ENCODE measurements at places on chromosomes 7 and 10. TPM values are rescaled to one million over a fixed set of nuclear protein-coding genes. Genes with fewer than 3 reads are reported as not detected.
A peak's percentile ranks its signal among the peaks of the same experiment; 100 is the strongest.

DNA sequence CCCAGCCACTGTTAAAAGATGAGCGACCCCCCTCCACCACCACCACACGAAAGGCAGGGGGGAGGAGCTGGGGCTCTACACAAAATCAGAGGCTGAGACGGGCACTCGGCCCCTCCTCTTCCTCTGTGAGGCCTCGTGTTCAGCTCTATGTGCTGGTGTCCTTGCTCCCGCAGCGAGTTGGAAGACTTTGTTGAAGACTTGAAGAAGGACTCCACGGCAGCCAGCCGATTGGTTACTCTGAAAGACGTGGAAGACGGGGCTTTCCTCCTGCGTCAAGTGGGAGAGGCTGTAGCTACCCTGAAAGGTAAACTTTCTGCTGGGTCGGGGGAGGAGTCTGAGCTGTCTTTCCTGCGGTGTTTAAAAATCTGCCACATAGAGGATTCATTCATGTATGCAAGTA is 203.7 kb downstream of the ARHGAP21 start:
- H3K36me3 ChIP-seq: peaks cover 13% of the 10 kb centered on the region
- peak; percentile 5 for DNase-seq
- H3K27me3 ChIP-seq: no peaks in the 10 kb centered on the region
- no peaks in the 10 kb centered on the region for H3K4me1 ChIP-seq
- no peak overlapping the region for H3K27ac ChIP-seq

GRCh38 chr10:90842725-90843124 is 15.1 kb downstream of the HTR7 start:
- DNase-seq: no peak
- H3K36me3 ChIP-seq: no peaks in the 10 kb centered on the region
- no peaks in the 10 kb centered on the region for H3K4me1 ChIP-seq
- no peak overlapping the region for H3K4me3 ChIP-seq
- no peak overlapping the region for H3K27ac ChIP-seq
- peaks cover 2% of the 10 kb centered on the region for H3K27me3 ChIP-seq

DNA sequence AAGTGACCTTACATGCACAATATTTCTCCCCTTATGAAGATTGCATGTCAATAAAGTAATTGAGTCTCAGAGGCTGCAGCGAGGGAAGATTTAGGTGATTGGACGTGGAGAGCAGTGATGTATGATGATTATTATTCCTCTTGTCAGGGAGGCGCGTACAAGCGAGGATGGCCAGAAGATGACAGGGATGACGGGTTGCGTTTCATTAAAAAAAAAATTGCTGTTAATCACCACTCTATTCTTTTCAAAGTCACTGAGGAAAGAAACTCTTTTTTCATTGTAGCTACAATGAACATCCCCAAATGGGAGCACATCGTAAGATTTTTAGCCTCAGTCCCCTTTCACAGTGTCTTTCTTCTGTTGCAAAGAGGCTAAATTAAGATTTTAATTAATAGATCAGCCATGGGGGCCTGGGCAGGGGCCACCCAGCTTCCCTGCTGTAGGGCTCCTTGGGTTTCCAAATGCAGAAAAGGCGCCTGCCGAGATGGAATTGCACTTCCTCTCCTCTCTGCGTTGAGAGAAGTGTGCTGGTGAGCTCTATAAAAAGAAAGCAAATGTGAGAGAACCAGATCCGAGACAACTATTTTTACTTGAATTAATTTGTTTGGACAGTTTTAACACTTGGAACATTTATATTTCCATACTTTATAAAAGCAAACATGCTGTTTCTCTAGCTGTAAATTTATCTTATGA is 998.1 kb downstream of the LRMDA start:
- H3K27ac ChIP-seq: no peak overlapping the region
- H3K4me3 ChIP-seq: no peak overlapping the region
- H3K27me3 ChIP-seq: no peaks in the 10 kb centered on the region

Gene H2BK1
- not detected for total RNA-seq

GRCh38 chr10:33715303-33715975 is 381.0 kb upstream of the NRP1 start:
- no peak overlapping the region for H3K4me3 ChIP-seq
- no peak overlapping the region for H3K27ac ChIP-seq
- no peaks in the 10 kb centered on the region for H3K36me3 ChIP-seq
- H3K27me3 ChIP-seq: peaks cover 8% of the 10 kb centered on the region
- no peaks in the 10 kb centered on the region for H3K4me1 ChIP-seq

- peak; percentile 18 for DNase-seq
- no peaks in the 10 kb centered on the region for H3K36me3 ChIP-seq
- no peaks in the 10 kb centered on the region for H3K4me1 ChIP-seq
- no peak overlapping the region for H3K27ac ChIP-seq
Observed at GRCh38 chr7:24290004-24290641, 6.1 kb downstream of the NPY start.

- H3K4me3 ChIP-seq: no peak overlapping the region
- no peak overlapping the region for H3K27ac ChIP-seq
- DNase-seq: no peak
- no peaks in the 10 kb centered on the region for H3K27me3 ChIP-seq
- H3K4me1 ChIP-seq: no peaks in the 10 kb centered on the region
Observed at GRCh38 chr7:71283802-71284201, 151.9 kb downstream of the GALNT17 start.

Gene CH25H
- total RNA-seq: not detected

Gene OPN4
- total RNA-seq: not detected

Gene AMZ1
- total RNA-seq: 0.54 TPM

GRCh38 chr10:5645944-5646617 is 20.3 kb downstream of the ASB13 start:
- H3K27me3 ChIP-seq: no peaks in the 10 kb centered on the region
- no peak overlapping the region for H3K27ac ChIP-seq
- no peak for DNase-seq
- H3K4me3 ChIP-seq: no peak overlapping the region
- H3K36me3 ChIP-seq: peaks cover 25% of the 10 kb centered on the region

DNA sequence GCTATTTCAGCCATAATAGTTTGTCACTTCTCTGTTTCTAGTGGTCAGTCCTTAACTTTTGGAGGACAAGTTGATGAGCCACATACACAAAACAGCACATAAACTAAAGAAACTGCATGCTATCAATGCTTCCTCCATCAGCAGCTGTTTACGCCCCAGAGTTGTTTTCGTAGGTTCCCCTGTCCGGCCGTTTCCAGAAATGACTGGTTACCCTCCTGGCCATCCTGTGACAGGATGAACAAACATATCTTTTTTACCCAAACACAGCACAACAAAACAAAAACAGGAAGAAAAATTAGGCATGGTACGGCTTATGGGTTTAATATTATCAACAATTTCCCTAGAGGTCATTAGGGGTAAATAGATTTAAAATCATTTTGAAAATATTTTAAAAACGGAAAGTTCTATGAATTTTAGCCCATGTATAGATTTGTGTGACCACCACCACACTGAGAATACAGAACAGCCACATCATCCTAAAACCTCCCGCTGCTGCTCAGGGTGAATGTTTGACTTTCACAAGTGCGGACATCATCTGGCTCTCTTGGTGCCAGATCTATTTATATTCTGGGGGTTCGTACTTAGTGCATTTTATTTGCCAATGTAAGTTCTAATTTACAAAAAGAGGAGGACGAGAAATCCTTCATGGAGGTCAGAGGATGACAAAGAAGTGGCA is 74.8 kb downstream of the HIPK2 start:
- DNase-seq: no peak
- no peak overlapping the region for H3K4me3 ChIP-seq
- H3K27ac ChIP-seq: no peak overlapping the region
- no peaks in the 10 kb centered on the region for H3K27me3 ChIP-seq
- H3K4me1 ChIP-seq: peaks cover 24% of the 10 kb centered on the region

Gene NRCAM
- total RNA-seq: 0.83 TPM

DNA sequence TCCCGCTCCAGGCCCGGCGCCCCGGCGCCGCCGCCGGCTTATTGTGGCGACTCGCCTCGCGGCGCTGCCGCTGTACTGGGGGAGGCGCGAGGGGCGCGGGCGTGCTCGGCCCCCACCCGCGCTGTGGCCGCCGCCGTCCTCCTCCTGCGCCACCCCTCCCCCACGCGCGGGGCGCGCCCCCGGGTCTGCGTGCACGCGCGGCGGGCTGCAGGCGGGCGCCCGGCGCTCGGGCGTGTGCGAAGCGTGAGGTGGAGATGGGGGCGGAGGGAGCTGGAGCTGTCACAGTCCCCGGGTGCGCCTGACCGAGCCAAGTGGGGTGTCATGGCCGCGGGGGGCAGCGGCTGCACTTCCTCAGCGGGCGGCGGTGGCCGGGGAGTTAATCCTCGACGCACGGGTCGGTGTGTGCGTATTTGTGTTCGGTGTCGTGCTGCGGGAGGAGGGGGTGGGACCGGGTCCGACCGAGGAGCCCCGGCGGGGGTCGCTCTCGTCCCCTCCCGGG is 672 bp downstream of the LCOR start:
- no peaks in the 10 kb centered on the region for H3K36me3 ChIP-seq
- H3K27me3 ChIP-seq: no peaks in the 10 kb centered on the region
- H3K4me3 ChIP-seq: peak overlapping the region; percentile 97
- H3K4me1 ChIP-seq: peaks cover 6% of the 10 kb centered on the region
- peak; percentile 67 for DNase-seq
- H3K27ac ChIP-seq: peak overlapping the region; percentile 89

DNA sequence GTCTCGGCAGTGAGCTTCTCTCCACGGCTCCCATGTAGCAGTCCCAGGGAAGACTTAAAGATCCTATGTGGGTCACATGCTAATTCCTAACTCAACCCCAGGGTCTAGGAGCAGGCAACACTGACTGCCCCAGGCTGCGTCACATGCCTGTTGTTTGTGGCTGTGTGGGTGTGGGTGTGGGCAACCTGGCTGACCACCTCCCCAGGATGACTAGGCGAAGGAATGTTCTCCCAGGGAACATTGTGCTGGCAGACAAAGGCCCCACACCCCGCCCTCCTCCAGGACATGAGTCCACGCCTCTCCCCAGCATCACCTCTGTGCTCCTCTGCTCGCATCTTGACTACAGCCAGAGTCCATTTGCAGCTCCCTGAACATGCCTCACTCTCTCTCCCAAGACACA is 30.3 kb downstream of the SLC29A3 start:
- H3K36me3 ChIP-seq: no peaks in the 10 kb centered on the region
- no peak overlapping the region for H3K27ac ChIP-seq
- peaks cover 19% of the 10 kb centered on the region for H3K27me3 ChIP-seq
- DNase-seq: no peak
- no peak overlapping the region for H3K4me3 ChIP-seq

DNA sequence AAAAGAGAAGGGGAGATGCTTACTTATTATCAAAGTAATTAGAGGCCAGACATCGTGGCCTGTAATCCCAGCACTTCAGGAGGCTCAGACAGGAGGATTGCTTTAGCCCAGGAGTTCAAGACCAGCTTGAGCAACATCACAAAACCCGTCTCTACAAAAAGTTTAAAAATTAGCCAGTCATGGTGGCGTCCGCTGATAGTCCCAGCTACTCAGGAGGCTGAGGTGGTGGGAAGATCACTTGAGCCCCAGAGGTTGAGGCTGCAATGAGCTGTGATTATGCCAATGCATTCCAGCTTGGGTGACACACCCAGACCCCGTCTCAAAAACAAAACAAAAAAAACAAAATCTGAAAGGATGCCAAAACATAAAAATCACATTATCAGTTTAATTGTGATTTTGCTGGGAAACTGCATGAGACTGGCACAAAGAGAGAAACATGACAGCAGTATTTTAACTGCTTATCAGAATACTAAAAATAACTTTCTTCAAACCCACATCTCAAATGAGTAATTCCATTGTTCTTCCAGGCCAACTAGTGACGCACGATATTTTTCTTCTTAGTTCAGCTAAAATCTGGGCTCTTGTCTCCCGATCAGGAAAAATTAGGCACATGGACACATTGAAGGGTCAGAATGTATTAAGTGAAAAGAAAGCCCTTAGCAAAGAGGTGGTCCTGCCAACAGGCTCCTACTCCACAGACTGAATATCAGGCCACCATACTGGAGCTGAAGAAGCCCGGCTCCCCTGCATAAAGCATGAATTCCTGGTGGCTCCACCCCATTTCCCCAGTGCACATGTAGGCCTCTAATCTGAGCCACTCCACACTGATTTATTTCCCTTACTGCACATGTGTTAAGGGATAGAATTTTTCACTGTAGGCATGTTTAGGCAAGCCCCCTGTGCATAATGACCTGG is 9.6 kb upstream of the CCM2 start:
- peak overlapping the region; percentile 74 for H3K27ac ChIP-seq
- peak; percentile 77 for DNase-seq
- H3K36me3 ChIP-seq: peaks cover 1% of the 10 kb centered on the region

DNA sequence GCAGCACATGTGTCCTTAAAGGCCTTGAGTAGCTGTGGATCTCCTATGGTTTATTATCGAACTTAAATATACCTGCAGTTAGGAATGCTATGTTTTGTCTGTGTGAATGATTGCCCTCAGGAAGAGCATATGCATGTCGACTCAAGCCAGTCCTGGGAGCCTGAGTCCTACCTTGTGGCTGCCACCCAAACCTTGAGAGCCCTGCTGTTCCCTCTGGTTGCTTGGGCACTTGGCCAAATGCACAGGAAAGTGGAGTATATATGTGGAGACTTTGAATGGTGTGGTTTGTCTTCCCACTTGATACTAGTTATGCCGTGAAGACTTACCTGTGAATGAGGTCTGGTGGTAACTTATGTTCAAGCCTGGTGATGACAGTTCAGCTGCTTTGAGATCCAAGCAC is 409.8 kb downstream of the LRMDA start:
- no peaks in the 10 kb centered on the region for H3K4me1 ChIP-seq
- DNase-seq: no peak
- H3K27ac ChIP-seq: no peak overlapping the region
- H3K27me3 ChIP-seq: no peaks in the 10 kb centered on the region
- H3K36me3 ChIP-seq: no peaks in the 10 kb centered on the region

Gene PLXDC2
- 6.1 TPM for total RNA-seq

DNA sequence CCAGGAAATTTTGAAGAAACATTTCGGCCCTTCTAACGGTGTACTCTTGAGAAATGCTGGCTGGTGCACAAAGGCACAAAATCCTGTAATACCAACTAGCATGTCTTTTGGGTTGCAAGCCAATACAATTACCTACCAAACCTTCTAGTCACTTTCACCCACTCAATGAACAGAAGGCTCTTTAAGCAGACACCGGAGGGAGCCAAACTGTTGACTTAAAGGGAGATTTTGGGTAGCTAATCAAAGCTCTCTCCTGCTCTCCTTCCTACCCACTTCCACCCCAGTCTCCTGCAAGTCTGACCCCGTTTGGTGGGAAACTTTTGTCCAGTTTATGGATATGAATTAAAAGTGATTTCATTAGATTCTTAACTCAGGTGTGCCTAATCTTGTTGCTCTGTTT is 24.0 kb downstream of the GRM3 start:
- H3K4me3 ChIP-seq: no peak overlapping the region
- DNase-seq: no peak
- H3K27me3 ChIP-seq: no peaks in the 10 kb centered on the region
- H3K4me1 ChIP-seq: no peaks in the 10 kb centered on the region
- no peaks in the 10 kb centered on the region for H3K36me3 ChIP-seq

GRCh38 chr10:131931981-131932380 is 31.2 kb downstream of the PPP2R2D start:
- no peak for DNase-seq
- peaks cover 5% of the 10 kb centered on the region for H3K4me1 ChIP-seq
- H3K27ac ChIP-seq: no peak overlapping the region
